ENCODE measurements at places on chromosomes 2 and 18. TPM values are rescaled to one million over a fixed set of nuclear protein-coding genes. Genes with fewer than 3 reads are reported as not detected.

Gene GKN2
- not detected for total RNA-seq

Gene CRACDL
- 4.5 TPM for total RNA-seq

DNA sequence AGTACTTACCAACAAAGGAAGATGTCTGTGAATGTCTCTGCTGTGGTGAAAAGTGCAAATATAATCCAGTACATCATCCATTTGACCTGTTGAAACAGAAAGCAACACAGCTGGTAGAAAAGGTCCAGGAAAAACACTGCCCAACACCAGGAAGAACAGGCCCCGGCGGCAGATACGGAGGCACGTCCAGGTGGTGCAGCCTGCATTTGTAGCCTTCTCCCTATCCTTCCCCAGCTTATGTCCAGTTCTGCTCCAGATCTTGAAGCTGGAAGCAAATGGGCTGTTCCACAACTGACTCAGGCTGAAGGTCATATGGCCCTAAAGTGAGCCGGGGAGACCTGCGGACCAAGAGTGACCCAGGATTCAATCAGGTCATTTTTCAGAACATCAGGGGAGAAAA lies 64.7 kb downstream of the MRPL35 start:
- no peaks in the 10 kb centered on the region for H3K36me3 ChIP-seq
- H3K4me1 ChIP-seq = peaks cover 12% of the 10 kb centered on the region
- peak; percentile 84 for DNase-seq

DNA sequence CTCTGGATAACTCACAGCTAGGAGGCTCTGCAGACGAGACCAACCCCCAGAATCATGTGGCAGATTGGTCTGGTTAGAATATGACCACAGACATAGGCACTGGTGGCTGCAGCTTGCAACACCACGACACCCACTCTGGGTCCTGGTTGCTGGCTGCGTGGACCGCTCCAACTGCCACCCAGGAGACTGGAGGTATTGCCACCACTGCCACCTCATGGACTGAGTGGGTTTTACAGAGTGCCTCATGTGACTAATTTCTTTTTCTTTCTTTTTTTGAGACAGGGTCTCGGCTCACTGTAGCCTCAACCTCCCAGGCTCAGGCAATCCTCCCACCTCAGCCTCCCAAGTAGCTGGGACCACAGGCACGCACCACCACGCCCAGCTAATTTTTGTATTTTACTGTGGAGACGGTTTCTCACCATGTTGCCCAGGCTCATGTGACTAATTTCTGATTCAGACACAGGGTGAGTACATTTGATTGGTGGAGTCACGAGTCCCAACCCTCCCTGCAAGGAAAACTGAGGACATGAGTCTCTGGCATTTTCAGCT lies 29.9 kb upstream of the NT5DC4 start:
- no peaks in the 10 kb centered on the region for H3K27me3 ChIP-seq
- H3K36me3 ChIP-seq = no peaks in the 10 kb centered on the region
- no peaks in the 10 kb centered on the region for H3K4me1 ChIP-seq
- no peak for DNase-seq

Data from esophagus muscularis mucosa (tissue), 4 donors.